ENCODE measurements at places on chromosomes 5 and 9.

- no peak for DNase-seq
These were observed 69.7 kb downstream of the CARTPT start for GRCh38 chr5:71788794-71789193.

GRCh38 chr9:133526721-133527321, 2.1 kb upstream of the MYMK start:
- DNase-seq = no peak

GRCh38 chr5:106962464-106963230, 708.1 kb downstream of the EFNA5 start:
- no peak for DNase-seq

DNA sequence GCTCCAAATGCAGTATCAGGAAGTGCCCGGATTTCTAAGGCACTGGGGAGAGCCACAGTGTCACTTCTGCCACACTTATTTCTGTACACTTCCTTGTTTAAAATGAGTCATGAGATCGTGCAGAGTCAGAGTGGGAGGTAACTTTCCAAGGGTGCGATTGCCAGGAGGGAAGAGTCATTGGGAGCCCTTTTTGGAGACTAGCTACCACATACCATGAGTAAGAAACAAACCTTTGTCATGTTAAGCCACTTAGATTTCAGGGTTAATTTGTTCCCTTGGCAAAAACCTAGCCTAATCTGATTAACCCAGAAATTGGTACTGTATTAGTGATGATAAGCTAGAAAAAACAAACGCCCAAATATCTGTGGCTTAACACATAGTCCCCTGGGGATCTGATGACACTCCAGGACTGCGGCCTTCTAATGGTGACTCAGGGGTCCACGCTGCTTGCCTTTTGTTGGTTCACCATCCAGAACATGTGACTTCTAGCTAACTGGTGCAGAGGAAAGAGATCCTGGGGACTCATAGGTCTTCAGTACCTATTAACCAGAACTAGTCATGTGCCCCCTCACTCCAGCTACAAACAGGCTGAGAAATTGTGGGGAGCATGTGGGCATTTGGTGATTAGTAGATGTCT, 48.6 kb upstream of the TLE1 start:
- no peak for DNase-seq

GRCh38 chr9:237141-237857, 22.6 kb downstream of the DOCK8 start:
- DNase-seq = no peak

DNA sequence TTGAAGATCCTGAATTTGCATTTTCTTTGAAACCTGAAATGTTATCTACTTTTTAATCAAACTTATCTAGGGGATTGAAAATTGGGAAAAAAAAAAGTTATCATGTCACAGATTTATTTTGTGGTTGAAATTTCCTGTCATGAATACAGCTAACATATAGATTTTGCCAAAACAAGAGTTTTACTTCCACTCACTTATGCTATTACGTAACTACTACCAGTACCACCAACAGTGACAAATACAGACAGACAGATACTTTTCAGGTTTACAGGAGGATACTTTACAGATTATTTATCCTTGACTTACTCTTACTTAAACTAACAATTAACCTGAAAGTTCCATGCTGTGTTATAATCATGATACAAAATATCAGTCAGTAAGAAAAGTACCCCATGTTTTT, 6.8 kb upstream of the MRPS30 start:
- no peak for DNase-seq

GRCh38 chr9:134131471-134132207, 4.2 kb upstream of the WDR5 start:
- DNase-seq = no peak

DNA sequence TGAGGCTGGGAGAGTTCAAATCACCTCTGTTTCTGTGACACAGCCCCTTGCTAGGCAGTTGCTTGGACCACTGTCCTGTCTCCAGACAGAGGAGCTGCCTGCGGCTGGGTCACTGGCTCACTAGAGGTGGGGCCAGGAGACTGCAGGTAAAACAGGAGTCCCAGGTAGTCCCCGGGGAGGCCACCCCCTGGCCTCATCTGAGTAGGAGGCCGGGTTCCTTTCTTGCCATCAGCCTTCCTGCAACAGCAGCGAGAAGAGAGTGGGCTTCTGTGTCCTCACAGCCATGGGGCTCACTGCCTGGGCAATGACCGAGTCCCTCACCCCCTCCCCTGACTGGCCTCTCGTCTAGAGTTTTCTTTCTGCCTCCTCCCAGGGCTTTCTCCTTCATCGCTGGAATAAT, 197.5 kb downstream of the CDK5RAP2 start:
- no peak for DNase-seq

GRCh38 chr9:38700695-38701094, 19.2 kb downstream of the FAM240B start:
- DNase-seq = no peak

DNA sequence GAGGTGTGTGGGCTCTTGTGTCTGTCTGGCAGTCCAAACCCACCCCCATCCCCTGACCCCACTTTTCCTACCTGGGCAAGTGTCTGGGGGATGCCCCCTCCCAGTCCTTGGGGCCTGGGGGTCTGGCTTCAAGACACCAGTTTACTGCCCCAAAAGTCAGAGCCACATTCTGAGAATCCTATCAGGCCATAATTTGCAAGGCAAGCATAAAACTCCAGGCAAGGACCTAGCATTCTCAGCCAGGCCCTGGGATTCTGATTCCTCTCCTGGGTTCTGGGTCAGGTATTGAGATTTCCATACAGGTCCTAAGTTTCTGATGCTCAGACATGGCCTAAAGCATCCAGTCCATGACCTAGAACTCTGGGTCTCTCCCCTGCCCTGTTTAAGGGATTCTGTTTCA, 33.3 kb downstream of the CXXC5 start:
- DNase-seq = no peak

GRCh38 chr5:149333711-149334443, 11.4 kb upstream of the GRPEL2 start:
- DNase-seq = no peak

DNA sequence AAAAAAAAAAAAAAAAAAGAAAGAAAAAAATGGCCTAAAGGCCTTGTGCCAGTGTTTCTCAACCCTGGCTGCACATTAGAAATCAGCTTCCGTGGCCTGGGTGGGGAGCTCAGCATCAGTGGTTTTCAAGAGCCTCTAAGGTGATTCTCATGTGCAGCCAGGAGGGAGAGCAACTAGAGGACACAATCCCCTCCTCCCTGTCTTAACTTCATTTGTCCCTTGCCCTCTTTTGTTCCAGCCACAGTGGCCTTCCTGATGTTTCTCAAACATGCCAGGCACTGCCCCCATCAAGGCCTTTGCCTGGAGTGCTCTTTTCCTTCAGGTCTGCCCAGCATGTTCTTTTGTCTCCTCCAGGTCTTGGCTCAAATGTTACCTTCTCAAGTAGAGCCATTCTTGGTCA, 42.4 kb downstream of the HOMER1 start:
- DNase-seq = no peak

GRCh38 chr9:133088146-133088750, 26.5 kb downstream of the CEL start:
- DNase-seq = no peak

DNA sequence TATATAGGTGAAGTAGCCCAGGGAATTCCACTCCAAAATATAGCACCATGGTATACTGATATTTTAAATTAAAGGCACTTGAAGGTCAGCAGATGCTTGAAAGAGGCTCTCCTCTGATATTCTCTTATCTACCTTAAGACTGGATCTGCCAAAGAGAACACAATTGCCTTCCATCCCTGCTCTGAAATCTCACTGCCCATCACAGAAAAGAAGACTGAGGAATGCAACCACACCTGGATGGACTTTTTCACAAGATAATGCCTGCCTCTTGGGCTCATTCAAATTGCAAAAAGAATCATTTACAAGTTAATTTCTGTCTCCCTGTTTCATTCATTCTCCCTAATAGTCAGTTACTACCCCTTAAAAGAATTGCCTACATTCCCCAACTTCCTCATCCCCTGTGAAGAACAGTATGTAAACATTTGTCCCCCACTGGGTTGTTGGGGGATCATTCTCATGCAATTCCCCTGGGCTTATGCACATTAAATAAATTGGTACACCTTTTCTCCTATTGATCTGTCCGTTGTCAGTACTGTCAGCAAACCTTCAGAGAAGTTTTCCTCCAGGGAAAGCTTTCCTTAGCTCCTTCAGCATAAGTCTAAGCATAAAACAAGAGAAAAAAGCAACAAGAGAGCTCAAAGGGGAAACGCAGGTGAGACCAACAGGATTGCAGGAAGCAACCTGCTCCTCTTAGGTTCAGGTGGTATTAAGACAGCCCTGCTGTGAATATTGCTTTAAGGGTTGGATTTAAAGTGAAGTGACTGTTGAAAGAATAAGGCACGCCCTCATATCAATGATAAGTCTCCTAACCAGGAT, 171.4 kb upstream of the SLC30A5 start:
- DNase-seq = no peak

GRCh38 chr5:163623986-163624385, 118.6 kb downstream of the MAT2B start:
- DNase-seq = no peak

DNA sequence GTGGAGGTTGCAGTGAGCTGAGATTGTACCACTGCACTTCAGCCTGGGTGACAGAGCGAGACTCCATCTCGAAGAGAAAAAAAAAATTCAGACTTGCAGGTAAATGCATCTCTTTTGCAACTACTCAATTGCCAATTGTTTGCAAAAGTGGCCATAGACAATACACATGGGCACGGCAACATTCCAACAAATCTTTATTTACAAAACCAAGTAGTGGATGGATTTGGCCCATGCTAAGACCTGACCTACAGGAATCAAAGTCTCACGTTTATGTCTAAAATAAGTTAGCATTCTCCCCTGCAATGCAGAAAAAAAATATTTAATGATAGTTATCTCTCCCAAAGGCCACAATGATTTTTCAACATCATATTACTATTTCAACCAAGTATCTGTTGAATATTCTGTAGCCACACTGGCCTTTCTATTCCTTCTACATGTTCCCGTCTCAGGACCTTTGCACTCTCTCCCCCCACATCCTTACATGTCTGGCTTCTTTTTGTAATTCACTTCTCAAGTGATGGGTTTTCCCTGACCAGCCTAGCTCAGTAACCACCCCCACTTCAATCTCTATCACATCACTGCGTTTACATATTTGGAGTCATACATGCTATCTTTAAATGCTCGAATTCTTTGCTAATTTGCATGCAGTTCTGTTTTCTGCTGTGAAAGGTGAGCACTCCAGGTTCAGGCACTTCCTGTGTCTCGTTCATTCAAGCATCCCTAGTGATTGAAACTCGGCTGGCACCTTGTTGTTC, 54.2 kb downstream of the FNBP1 start:
- no peak for DNase-seq

- DNase-seq = no peak
These were observed 77.3 kb downstream of the SEMA4D start for GRCh38 chr9:89420397-89421178.

- no peak for DNase-seq
These were observed 33.5 kb downstream of the RGS3 start for GRCh38 chr9:113497051-113497450.

GRCh38 chr5:21225223-21226064, 1237.4 kb upstream of the CDH18 start:
- no peak for DNase-seq

- DNase-seq = no peak
These were observed 37.5 kb downstream of the MAMDC2 start for GRCh38 chr9:70081120-70081495.

DNA sequence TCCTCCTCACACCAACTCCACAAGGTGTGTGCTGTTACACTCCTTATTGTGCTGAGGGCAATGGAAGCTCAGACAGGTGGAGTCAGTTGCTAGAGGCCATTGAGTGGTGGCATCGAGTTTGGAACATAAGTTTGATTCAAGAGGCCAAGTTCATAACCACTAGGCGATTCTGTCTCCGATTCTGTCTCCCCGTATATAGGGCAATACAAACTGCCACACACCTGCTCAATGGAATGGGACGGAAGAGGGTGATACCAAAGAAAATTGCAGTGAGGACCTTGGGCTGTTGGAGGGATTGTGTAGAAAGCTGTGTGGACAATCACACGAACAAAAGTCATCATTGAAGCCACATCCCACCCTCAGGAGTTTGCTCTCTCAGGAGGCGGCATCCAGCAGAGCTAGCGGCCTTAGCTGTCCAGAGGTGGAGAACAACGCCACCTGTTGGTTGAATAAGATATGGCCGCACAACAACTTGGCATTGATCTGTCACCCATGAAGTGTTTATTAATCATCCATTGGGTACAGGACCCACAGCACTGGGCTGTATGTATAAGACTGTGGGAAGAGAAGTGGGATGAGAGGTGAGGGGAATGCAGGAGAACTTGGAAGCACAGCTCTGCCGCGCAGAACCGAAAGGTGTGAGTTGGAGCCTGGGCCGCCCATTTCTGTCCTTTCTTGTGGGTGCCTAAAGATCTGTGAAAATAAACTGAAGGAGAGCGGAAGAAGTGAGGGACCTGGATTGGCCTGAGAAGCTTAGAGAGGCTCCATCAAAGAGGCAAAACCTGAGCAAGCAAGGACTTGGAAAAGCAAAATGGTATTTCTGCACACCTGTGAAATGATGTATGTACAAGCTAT, 16.1 kb upstream of the NEUROG1 start:
- peak; percentile 43 for DNase-seq

DNA sequence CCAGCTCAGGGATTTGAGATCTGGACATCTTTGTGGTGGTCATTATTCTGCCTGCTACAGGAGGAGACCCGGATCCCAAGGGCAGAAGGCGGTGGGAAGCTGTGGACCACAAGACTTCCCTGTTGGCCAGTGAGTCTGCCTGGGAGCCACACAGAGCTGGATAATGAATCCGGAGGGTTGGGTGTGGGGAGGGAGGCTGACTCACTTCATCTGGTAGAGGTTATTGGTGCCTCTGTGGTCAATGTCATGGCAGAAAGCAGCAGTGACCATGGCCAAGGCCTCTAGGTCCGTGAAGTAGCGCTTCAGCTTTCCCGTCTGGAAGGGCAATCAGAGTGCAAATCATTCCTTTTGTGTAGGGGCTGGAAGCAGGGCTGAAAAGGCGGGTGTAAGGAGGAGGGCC, 58.5 kb downstream of the PDE6A start:
- DNase-seq = no peak
